ENCODE measurements at places on chromosomes 2 and 18.

GRCh38 chr2:43356774-43357173, 130.4 kb upstream of the ZFP36L2 start:
- DNase-seq, result no peak

- DNase-seq, result no peak
Measured at GRCh38 chr2:183028108-183028507, 10.1 kb downstream of the NCKAP1 start.

DNA sequence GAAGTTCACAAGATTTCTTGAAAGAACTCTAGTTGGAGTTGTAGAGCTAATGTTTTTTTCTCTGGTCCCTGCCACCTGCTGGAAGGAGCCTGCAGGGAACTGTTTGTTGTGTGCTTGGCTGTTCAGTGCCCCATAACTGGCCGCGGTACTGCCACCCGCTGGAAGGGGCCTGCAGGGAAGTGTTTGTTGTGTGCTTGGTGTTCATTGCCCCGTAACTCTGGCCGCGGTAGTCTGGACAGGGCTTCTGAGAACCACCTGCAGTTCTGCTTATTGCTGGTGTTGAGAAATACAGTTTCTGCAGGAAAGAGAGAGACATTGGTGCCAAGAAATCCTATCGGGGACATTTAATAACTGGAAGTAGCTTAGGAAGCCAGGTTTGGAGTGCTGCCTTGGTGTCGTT, 58.1 kb downstream of the AGAP1 start:
- peak; percentile 51 for DNase-seq

DNA sequence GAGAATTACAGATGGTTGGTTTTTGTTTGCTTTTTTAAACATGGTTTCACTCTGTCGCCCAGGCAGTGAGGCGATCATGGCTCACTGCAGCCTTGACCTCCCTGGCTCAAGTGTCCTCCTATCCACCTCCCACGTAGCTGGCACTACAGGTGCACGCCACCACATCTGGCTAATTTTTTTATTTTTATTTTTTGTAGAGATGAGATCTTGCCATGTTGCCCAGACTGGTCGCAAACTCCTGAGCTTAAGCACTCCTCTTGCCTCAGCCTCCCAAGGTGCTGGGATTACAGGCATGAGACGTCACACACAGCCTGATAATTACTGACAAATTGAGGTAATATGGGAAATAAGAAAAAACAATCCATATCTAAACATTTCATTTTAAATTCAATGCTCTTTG, 110.5 kb upstream of the ZSWIM2 start:
- no peak for DNase-seq

GRCh38 chr2:72780477-72780876, 45.4 kb downstream of the EXOC6B start:
- DNase-seq, result no peak

DNA sequence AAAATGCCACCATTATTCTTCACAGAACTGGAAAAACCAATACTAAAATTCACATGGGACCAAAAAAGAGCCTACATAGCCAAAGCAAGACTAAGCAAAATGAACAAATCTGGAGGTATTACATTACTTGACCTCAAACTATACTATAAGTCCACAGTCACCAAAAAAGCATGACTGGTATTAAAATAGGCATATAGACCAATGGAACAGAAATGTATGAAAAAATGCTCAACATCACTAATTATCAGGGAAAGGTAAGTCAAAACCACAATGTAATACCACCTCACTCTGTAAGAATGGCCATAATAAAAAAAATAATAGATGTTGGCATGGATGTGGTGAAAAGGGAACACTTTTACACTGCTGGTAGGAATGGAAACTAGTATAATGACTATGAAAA, 158.6 kb downstream of the CDH2 start:
- no peak for DNase-seq

GRCh38 chr2:96526615-96527285, 9.8 kb upstream of the ARID5A start:
- DNase-seq, result no peak

GRCh38 chr2:234989183-234989701, 37.4 kb downstream of the SH3BP4 start:
- no peak for DNase-seq
